Hematopoietic multipotent progenitor cell treated with erythropoietin and hydrocortisone succinate and interleukin-3 and kit ligand, for 8 days (in vitro differentiated cells): ENCODE measurements at places on chromosomes 3 and 15.

DNA sequence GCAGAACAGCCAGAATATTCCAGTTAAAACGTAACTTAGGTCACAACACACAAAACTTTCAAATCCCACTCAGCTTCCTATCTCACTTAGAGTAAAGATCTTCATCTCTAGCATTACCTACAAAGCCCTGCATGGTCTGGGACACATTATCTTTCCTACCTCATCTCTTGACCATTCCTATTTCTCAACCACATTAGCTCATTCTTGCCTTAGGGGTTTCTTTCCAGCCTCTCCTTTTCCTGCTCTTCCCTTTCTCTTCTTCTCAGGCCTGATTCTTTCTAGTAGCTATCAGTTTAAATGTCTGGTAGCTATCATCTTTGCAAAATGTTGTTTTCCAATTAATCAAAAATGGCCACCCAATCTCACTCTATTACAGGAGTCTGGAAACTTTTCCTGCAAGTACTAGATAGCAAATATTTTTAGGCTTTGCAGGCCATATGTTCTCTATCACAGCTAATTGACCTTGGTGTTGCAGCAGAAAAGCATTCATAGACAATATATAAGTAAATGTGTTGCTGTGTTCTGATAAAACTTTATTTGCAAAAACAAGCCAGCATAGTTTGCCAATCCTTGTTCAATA, 15.1 kb upstream of the CBLB start:
- DNase-seq = no peak

DNA sequence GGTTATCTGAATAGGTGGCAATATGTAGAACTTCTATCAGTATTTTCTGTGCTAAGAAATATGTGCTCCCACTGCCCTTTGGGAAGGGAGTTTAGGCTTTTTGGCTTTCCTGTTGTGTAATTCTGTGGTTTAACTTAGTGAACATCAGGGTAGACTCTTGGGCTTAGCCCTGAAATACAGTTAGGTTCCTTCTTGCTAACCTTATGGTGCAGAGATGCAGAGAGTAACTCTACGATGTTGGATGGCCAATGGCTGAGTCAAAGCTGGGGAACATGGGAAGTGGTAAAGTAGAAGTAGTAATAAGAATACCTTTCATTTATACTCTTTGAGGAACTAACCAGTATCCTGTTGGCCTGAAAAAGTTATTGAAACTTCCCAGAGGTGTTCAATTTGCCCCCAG, 80.8 kb upstream of the IL12A start:
- DNase-seq = no peak

DNA sequence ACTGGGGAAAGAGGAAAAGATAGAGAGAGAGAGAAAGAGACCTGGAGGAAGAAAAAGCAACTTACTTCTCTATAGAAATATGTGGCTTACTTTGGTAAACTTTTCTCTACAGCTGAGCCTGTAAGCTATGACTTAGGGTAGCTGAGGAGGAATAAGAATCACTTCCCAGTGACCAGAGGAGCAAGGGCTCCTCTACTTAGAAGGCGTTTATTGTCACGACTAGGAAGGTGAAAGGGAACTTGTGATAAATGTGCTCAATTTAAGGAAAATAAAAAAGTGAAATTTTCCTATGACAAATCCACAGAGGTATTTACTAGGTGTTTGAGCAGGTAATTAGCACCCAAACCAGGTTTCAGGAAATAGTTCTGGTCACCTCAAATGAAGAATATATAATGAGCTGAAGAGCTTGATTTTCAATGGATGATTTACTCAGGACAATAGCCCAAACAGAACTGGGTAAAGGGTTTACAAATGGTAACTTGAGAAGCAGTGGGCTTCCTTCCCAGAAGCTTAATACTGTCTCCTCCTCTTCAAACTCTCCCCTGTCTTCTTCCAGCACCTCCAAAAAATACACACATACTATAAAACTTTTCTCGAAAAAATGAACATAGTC, 46.1 kb downstream of the SOX2 start:
- DNase-seq = no peak

DNA sequence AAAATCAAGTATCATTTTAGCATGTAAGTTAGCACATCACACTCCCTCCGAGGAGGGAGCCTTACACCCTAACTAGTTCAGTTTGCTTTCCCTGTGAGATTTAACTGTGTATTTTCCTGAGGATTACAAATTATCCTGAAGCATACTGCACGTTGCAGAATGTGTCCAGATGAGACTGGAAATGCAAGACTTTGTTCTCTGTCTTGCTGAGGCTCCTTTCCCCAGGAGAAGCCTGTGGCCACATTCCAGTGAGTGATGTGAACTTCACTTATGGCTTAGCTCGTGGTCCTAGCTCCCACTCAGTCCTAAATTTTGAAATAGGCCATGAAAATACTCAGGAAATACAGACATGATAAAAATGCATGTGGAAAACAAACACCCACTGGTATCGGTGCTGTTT, 23.7 kb downstream of the PDZRN3 start:
- DNase-seq = no peak

GRCh38 chr3:126024049-126024854, 55.3 kb downstream of the ROPN1B start:
- DNase-seq = no peak

DNA sequence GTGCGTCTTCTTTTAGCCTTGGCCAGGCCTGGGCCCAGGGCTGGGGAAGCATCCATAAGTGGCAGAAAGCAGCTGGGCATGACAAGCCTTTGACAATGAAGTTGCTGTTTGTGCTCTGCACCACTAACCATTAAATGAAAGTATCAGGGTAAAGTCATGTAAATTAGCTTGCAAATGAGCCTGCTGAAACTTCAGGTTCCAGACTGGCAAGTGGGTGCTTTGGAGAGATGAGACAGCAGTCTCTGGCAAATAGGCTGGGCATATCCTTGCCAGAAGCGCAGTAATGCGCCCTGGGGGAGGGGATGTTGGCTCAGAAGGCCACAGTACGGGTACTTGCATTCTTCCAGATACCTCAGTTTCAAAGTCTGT, 40.7 kb downstream of the RAB6B start:
- no peak for DNase-seq

GRCh38 chr15:75138016-75138999, 63.4 kb upstream of the C15orf39 start:
- no peak for DNase-seq

- DNase-seq = no peak
Observed at GRCh38 chr3:58524326-58524888, 12.6 kb downstream of the ACOX2 start.

DNA sequence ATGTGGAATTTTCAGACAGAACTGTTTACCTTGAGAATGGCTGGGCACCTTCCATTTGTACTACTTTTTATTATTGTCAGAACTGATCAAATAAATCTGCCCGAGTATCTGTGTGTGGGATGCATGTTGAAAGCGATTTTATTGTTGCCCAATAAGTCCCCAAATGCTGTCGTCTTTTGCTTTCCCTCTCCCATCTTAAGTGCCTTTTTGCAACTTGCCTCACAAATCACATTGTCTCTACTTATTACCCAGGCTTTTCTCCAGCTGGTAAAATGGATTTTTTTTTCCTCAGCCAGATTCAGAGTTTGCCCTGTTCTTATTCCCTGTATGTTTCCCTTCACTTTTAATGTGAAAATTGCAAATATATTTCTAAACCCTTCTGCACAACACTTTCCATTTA, 163.1 kb downstream of the CNTN4 start:
- no peak for DNase-seq

DNA sequence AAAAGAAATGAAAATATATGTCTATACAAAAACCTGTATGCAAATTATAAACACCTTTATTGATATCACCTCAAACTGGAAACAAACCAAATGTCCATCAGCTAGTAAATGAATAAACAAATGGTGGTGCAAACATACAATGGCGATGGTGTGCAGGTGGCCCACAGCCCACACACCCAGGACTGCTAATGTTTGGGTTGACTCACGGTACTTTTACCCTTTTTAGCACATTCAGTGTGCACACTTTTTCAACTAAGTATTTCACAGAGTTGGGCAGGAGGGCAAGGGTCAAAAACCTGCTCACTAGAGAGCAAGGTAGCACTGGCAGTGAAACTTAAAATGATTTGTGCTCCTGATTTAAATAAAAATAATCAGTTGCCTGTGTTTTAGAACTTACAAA, 123.1 kb upstream of the BHLHE40 start:
- DNase-seq = no peak

DNA sequence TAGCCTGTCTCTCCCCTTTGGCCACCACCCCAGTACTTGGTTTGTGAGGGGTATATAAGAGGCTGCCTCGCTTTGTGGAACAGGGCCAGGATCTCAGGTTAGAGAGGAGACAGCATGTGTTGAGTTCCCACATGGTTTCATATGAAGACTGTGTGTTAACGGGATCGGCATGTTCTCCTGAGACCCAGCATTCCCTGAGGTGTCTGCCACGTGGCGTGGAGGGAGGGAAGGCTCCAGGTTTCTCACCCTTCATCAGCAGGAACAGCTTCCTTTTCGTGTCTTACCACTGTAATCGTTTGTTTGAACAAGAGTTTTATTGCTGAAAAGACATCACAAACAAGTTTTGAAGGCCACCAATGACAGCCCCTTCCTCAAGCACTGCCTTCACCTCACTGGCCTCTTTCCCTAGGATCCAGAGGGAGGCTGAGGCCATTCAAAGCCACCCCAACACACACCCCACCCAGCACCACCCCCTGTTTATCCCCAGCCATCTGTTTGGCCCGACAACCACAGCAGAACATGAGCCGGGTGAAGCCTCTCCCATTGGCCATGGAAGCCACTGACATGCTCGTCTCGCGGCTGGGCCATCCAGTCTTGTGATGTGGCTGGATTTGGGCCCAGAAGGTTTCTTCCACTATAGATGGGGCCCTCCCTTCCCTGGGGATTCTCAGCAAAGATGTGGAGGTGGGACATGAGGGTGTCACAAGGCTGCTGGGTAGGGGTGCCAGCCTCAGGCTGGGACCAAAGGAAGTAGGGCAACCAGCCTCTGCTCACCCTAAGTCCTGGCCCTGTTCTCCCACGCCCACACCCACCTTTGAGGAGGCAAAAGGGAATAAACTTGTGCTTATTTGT, 10.0 kb downstream of the BHLHE40 start:
- peak; percentile 93 for DNase-seq
